Activated CD4-positive, alpha-beta memory T cell treated with anti-CD3 and anti-CD28 coated beads for 36 hours (primary cell): ENCODE measurements at places on chromosomes 2 and 18. TPM values are rescaled to one million over a fixed set of nuclear protein-coding genes. Genes with fewer than 3 reads are reported as not detected.

The TXNDC2 gene
- not detected for total RNA-seq

The ITGB6 gene
- not detected for total RNA-seq

The OBSL1 gene
- total RNA-seq: 0.94 TPM

The ANKRD30B gene
- not detected for total RNA-seq

The LRATD1 gene
- total RNA-seq: not detected

The RIT2 gene
- not detected for total RNA-seq

The KIDINS220 gene
- total RNA-seq: 23.5 TPM

The TEX44 gene
- total RNA-seq: not detected

The WIPF1 gene
- 170 TPM for total RNA-seq

- DNase-seq: no peak
These were observed 61.1 kb downstream of the KCNF1 start for GRCh38 chr2:10972683-10973433.

DNA sequence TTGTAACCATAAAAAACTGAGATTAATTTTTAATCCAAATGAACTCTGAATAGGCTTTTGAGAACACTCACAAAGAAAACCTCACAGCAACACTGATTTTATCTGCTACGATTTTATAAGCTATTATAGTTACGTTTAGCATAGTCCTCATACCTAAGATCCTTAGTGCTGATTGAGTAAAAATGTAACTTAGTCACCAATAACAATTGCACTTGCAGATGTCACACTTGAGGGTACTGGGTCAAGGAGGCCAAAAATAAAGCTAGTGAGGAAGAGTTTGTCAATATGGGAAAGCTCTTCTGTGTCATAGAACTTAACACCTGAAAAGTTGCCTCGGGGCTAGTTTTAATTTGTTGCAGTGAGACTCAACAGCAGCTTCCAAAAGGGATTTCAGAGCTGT lies 706.5 kb upstream of the FAM98A start:
- no peak for DNase-seq

DNA sequence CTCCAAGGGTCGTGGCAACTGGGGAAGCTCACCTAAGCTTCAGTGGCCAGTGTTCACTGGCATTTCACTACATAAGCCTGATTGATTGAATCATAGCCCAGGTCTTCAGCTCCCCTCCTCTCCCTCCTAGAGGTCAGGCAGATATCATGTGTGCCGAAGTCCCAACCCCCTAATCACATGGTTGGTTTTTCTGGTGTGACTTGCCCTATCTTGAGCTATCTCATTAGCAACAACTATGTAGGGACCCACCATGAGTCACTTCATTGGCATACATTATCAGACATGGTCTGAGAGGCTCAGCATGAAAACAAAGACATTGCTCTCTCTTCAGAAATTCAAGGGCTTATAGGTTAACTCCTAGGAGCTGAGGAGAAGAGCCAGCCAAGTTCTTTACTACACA lies 76.8 kb downstream of the LYPD1 start:
- no peak for DNase-seq

- no peak for DNase-seq
These were observed 343.4 kb downstream of the GPD2 start for GRCh38 chr2:156779416-156780120.

DNA sequence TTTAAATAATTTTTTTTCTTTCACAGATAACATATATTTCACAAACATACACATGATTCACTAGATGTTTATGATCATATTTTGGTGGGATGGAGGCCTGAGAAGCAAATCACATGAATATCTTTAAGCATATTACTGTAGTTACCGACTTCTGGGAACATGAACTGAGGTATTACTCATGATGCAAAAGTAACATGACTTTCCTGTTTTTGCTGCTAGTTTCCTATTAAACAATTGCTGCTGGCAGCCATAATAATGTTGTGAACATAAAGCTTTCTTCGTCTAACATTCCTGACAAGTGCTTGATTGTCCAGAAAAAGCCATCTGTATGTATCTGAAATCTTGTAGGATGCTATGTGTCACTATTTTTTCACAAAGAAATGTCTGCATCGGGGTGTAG lies 145.4 kb downstream of the MTX2 start:
- no peak for DNase-seq

DNA sequence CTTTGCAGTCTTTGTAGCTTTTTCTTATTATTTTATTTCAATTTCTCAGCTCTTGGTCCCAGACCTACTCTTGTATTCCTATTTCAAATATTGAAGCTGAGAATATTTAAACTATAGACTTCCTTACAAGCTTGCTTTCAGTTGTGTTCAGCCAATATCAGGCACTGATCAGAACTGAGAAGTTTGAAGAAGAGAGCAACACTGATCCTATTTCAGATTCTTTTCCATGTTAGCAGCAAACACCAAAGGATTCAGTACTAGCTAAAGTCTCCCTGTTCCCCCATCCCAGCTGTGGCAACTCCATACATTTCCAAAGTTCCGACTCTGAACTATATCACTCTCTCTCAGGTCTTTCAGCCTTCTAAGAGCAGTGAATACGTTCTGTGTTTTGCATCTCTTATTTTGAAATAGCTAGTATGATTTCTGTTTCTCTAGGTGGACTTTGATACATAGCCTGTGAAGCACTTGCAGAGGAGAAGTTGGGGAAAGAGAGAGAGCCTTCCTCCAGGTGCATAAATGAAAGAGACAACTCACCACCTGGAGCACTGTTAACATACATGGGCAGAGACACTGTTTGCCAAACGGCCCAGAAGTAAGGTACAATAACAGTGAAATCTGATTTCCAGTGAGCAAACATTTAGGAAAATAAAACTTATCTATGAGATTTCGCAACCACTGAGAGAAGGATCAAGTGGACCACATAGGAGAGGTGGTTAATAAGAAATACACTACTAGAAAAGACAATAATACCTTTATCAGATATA lies 135.0 kb upstream of the ZNF804A start:
- DNase-seq: no peak

GRCh38 chr2:167712275-167712674 lies 535.1 kb downstream of the STK39 start:
- no peak for DNase-seq

DNA sequence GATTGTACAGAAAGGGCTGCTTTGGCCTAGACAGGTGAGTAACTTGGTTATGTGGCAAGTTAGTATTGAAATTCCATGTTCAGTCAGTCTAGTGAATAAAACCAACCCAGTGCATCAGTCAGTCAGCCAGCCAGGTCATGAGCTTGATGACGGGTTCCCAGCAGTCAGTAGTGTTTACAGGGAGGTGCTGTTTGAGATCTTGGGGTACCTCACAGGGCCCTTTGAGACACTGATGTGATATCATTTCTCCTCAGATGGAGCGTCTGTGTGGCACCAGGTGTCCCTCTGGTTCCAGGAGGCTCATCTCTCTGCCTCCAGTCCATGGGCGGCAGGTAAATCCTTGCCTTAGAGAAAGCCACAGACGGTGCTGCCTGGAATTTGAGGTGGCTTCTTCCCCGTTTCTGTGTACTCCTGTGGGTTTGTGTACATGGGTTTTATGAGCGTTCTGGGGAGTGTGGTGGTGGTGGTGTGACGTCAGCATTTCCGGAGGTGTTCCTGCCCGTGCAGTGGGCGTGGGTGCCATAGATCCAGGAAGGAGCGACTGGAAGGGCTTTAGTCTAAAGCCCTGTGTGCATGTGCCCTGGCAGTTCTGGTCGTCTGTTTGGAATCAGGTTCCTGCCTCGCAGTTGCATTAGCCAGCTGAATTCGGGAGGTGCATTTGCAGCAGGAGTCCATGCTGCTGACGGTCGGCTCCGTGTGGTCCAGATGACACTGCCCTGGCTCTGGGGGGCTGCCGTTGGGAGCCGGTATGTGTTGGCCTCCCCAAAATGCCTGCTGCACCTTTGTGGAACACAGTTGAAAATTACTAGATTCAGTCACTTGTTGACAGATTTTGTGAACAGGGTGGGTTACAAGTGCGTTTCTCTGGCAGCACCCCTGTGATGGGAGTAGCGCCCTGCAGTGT lies 2.1 kb downstream of the CTDP1 start:
- DNase-seq: peak; percentile 87

DNA sequence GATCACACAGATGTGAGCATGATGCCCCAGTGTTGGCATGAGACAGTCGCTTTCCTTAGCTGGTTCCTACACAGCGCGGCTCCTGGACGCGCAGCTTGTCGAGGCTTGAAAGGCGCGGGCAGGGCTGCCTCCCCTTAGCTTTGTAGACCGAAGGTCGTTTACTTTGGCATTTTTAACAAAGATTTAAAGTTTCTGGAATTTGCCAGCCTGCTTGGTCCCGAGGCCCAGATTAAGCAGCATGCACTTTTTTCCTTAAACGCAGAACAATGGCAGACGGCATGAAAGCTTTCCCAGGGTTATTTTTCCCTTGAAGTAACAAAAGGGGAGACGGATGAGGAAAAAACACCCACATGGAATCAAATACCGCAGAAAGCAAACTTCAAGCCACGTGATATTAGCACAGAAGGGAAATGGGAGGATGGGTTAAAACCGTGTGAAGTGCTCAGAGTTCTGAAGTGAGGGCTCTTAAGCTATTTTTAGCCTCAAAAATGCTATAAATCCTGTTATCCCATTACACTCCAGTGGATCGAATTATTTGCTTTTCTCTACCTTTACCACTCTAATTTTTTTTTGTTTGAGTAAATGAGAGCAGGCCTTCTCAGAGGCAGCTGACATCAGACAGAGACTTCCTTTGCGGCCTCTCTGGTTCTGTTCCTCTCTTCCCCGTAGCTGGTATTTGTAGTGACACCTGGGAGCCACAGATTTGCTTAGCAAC lies 55.7 kb downstream of the NPAS2 start:
- DNase-seq: no peak

- peak; percentile 8 for DNase-seq
These were observed 21.4 kb downstream of the HJURP start for GRCh38 chr2:233832869-233833311.

- no peak for DNase-seq
These were observed 83.2 kb downstream of the CTIF start for GRCh38 chr18:48621815-48622555.

GRCh38 chr2:230429513-230429912 lies 13.5 kb downstream of the SP100 start:
- DNase-seq: no peak

- DNase-seq: no peak
These were observed 4.4 kb upstream of the PID1 start for GRCh38 chr2:229275506-229275905.

DNA sequence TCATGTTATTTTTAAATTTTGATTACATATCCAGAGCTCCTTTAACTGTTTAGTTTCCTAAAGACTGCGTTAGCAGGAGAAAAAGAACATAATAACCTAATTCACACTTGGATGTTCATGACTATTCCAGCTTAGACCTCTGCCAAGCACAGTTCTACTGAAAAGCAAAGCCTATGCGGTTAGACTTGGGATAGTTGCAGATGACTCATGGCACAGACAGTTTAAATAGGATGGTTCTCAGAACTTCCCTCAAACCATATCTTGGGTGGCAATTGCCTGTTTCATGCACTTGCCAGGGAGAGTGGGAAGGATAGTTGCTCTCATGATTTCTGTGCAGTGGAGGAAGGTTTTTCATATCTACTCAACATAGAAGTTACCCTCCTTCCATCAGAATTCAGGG lies 149.7 kb upstream of the KLHL29 start:
- DNase-seq: no peak

DNA sequence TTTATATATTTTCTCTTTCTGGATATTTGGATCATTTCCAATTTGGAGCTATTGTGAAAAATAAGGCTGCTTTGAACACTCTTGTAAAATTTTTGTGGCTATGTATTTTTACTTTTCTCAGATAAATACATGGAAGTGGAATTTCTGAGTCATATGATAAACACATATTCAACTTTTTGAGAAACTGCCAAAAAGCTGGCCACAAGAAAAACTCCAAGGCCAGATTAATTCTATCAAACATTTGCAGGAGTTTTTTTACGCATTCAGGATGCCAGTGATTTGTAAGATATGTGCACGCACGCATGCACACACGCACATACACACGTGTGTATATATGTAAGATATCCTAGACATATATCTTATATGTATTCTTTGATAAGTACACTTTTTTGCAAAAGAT lies 477.5 kb upstream of the SPHKAP start:
- DNase-seq: no peak

DNA sequence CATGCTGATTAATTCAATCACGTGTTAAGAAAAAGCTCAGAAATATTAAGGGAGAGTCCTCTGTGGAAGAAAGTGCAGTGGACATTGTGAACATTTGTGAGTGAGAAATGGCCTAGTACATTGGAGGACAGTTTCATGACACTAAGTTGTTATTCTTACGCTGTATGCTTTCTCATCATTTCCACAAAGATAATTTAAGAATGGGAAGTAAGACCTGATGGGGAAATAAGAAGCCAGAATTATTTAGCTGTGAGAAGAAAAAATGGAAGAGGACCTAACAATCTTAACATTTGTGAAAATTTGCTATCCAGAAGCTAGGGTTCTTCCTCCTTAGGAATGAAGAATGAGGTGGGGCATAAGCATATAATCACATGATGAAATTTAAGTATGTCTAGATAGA lies 15.2 kb upstream of the RAPH1 start:
- DNase-seq: no peak

GRCh38 chr18:24976502-24976901 lies 375.5 kb downstream of the ZNF521 start:
- no peak for DNase-seq

DNA sequence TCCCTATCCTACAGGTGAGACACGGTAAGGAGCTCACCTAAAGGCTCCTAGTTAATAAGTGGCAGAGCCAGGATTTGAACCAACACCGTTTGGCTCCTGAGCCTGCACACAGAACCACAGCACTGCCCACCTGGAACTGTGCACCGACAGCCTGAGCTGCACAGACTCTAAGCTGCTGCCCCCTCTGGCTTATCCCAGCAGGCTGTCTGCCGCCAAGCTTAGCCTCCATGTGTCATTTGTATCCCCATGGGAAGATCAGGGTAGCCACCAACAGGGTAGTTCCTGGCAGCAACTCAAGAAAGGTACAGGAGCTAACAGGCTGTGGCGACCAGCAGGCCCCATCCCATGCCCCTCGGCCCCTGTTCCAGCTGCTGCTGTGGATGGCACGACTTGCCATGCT lies 135.7 kb downstream of the LRRC30 start:
- DNase-seq: no peak

DNA sequence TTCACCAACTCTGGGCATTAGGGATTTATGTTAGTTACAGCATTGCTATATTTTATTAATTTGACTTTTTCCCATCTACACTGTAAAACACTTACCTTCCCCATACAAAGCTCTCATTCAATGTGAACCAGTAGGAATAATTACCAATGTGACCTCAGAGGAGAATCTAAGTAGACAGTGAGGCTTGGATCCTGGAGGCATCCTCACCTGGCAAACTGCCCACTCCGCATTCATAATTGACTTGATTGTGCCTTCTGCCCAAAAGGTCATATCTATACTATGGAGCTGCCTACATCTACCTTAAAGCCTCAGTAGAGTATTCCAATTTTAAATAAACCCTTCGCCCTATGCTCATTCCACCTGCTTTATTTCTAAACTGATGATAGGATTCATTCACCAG lies 45.4 kb upstream of the SCN1A start:
- no peak for DNase-seq

- DNase-seq: peak; percentile 82
These were observed 289.2 kb downstream of the TNS1 start for GRCh38 chr2:217713395-217714286.

DNA sequence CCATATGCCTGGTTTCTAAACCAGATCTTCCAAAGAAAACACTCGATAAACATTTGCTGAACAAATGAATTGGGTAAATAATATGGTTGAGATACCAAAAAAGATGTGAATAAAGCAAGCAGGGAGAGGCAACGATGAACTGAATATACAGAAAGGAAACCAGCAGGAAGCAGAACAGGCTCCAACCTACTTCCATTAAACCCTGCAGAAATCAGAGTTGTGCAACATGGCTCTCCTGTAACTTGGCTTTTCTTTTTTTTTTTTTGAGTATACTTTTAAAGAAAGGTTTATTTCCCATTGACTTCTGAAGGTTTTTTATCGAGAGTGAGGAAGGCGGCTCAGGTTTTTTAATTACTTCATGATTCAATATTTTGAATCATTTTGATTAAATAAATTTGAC lies 23.5 kb downstream of the ITSN2 start:
- no peak for DNase-seq
